ENCODE measurements at places on chromosomes 6 and 20. TPM values are rescaled to one million over a fixed set of nuclear protein-coding genes. Genes with fewer than 3 reads are reported as not detected.

PRDM13 gene
- polyA plus RNA-seq, result not detected

BNIP5 gene
- polyA plus RNA-seq, result not detected

ANKRD66 gene
- polyA plus RNA-seq, result not detected

CENPB gene
- 22.3 TPM for polyA plus RNA-seq

SLC32A1 gene
- not detected for polyA plus RNA-seq

ARFGEF3 gene
- polyA plus RNA-seq, result 0.14 TPM

TMC2 gene
- not detected for polyA plus RNA-seq

ADTRP gene
- 12.7 TPM for polyA plus RNA-seq

MACROD2 gene
- polyA plus RNA-seq, result 0.49 TPM

BPI gene
- not detected for polyA plus RNA-seq

DNA sequence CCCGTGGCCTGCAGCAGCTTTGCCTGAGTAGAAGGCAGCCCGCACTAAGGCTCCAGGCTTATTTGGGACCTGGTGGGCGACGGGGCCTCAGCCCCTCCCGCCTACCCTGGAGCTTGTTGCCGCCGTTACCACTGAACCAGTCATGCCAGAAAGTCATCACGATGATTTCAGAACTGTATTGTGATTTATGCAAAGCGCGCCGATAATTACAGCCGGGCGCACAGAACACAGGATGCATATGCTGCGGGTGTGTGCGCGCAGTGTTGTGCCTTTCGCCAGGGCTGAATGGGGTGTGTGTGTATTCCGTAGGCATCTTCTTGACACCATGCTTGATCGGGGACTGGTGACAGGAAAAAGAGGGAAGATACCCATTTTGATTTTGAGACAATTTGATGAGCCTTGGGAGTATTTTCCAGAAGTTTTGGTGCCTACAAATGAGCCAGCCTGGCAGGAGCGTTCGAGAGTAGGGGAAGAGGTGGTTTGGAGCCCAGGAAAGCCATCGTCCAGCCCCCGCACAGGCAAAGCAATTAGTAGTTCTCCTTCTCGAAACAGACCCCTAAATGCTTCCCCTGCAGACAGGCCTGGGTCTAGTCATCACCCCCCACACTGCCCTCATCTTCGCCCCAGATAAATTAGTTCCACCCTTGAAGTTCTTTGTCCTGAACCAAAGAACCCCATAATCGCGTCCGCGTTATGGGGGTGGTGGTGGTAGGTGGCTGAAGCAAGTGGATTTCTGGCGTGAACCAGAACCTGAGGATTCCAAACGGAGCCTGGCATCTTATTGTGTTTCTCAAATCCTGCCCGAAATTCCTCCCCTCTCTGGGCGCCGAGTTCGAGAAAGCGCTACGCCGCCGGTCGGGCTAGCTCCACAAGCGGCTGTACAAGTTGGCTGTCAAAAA lies 1.9 kb upstream of the NR2E1 start:
- DNase-seq, result no peak

DNA sequence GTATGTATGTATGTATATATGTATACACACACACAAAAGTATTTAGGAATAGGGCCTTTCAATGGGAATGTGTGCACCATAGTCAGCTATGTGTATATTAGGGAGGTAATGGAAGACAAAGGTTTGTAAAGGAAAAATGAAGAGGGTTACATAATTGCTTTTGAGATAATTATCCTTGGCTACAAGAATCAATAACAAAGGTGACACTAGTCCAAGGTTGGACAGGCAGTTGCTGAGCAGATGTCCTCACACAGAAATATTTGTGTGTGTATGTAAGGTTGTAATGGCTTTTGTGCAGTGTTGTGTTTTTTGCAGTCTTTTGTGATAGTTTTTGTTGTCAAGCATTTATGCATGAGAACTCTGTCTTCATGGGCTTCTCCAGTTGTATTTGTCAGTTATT lies 157.9 kb upstream of the MARCKS start:
- DNase-seq, result no peak

DNA sequence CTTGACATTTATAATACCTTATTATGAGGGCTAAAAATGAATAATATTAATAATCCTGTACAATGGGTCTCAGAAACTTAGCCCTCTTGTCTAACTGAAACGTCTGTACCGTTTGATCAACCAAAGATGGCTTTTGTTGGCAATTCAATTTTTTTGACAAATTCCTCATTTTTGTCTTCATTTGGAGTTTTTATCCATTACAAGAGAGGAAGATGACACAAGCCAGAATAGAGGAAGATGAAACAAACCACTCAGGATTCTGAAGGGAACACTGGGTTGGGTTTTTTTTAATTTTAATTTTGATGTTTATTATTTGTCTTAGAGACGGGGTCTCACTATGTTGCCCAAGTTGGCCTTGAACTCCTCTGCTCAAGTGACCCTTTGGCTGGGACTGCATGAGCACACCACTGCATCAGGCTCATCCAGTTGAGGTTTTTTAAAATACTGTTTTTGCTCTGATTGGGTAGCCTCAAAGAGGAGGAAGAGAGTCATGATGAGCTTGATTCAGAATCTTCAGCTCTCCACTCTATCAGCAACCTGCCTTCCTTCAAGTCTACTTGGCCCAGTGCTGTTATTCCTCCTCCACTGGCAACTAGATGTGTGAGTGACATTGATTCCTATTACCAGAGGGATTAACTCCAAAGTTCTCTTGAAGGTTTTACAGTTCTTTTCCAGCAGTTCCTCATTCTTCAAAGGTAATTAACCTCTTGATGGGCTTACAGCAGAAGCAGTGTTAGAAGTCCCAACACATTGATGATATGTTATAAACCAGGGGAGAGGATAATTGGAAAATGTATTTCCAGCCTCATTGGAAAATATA lies 71.3 kb downstream of the ATXN1 start:
- DNase-seq, result no peak

DNA sequence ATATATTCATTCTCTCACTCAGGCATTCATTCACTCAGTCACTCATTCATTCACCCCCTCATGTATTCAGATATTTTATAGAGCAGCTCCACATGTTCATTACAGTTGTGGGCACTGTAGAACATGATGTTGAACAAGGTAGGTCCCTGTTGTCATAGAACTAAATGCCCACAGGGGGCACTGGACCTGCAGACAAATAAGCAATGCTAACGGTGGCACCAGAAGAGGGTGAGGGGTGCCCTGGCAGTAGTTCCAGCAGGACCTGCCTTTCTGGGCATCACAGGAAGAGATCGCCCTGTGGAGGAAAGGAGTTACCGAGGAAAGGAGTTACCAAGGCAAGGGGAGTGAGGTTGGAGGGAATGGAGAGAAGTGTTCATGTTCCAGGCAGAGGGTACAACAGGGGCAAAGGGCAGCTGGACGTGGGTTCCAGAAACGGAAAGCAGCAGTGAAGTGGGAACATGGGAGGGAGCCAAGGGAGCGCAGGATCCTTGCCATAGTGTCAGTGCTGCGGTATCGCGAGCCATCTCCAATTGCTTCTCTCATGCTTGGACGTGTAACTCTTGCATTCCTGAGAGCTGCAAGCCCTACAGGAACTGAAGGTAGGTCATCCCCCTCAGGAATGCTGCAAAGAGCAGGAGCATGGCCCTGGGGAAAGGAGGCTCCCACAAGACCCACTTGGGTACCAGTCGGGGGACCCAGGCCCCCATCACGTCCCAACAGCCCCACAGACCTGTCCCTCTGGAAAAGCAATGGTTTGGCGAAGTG lies 128.2 kb downstream of the EDN3 start:
- no peak for DNase-seq

DNA sequence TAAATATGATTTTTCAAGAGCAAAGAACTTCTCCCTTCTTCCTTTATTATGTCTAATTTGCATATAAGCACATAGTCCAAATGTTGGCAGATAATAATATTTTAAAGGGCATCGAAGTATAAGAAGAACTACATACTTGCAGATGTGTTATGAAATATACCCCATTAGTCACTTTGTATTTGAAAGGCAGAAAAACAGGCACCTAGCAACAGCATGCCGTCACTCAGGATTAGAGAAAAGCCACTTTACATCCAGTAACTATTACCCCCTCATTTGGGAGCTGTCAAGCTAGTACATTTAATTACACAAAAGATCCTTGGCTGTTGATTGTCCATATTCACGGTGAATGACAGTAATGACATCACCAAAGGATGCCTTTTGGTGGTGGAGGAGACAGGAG lies 99.3 kb upstream of the ARMC2 start:
- DNase-seq, result no peak

GRCh38 chr20:54473340-54473739 lies 2.1 kb upstream of the DOK5 start:
- no peak for DNase-seq

GRCh38 chr20:53597521-53598120 lies 4.0 kb upstream of the ZNF217 start:
- DNase-seq, result no peak

DNA sequence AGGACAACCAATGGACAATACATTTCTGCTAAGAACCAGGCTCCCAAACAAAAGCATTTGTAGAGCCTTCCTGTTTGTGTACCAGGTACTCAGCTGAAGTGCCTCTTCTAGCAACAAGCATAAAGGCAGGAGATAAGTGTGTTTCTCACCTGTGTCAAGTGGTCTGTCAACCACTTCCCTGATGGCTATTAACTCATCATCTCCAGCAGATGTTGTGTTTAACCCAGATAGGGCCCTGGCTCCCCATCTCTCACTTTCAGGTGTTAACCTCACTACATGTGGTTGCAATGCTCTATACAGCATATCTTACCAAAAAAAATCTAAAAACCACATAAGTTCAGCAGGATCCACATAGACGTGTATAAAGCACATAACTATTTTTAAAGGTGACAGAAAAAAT lies 9.6 kb upstream of the IL17A start:
- no peak for DNase-seq

DNA sequence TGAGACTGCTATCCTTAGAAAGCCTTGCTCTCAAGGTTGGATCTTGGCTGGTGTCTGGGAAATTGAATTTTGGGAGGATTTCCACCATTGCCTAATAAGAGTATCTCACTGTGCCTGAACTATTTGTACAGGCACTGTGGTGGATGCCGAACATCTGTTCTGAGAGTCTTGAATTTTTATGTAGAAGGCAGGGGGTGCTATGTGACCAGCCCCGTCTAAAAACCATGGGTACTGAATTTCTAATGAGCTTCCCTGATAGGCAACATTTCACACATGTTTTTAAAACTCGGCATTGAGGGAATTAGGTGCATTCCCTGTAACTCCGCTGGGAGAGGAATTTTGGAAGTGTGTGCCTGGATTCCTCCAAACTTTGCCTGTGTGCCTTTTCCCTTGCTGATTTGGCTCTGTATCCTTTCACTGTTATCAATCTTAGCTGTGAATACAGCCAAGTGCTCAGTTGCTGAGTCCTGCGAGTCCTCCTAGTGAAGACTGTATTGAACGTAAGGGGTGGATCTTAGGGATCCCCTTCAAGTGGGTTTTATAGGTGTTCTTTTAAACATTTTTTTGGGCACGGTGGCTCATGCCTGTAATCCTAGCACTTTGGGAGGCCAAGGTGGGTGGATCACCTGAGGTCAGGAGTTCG lies 27.6 kb upstream of the SCAF8 start:
- no peak for DNase-seq

DNA sequence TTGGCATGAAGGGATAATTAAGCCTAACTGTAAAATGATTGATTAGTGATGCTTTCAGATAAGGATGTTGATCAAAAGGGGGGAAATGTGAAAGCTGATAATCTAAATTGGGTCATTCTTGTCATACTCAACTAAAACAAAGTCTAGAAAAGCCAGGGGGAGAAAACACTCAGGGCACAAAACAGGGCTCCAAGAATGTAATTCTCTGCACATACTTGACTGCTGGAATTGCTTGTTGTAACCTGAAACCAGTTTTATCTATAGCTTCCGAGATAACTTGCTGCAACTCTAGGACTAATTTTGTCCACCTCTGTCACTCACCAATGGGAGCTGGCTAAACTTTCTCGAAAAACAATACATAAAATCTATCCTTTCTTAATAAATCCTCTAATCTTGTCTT lies 310.3 kb downstream of the CLVS2 start:
- no peak for DNase-seq

DNA sequence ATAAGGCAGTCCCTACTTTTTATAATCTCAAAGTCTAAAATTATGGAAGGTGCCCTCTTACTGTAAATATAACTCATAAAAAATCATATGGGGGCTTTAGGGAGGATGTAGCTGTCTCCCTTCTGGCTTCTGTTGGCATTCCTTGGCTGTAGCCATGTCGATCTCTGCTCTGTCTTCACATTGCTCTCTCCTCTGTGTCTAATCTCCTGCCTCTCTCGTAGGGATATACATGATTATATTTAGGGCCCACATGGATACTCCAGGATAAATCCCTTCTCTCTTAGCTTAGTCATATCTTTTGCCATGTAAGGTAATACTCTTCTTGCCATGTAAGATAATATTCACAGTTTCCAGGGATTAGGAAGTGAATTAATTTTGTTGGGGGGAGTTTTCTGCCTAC lies 28.6 kb downstream of the CDS2 start:
- no peak for DNase-seq

DNA sequence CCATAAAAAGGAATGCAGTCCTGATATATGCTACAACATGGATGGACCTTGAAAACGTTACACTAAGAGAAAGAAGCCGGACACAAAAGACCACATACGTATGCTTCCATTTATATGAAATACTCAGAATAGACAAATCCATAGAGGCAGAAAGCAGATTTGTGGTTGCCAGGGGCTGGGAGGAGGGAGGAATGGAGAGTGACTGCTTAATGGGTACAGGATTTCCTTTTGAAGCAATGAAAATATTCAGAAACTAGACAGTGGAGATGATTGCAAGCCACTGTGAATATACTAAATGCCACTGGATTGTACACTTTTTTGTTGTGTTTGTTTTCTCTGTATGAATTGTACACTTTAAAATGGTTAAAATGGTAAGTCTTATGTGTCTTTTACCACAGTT lies 29.4 kb upstream of the CDKN1A start:
- no peak for DNase-seq

- no peak for DNase-seq
Measured at GRCh38 chr6:149750136-149750609, 632 bp downstream of the PCMT1 start.

- DNase-seq, result no peak
Measured at GRCh38 chr6:30719356-30719755, 796 bp upstream of the TUBB start.

- no peak for DNase-seq
Measured at GRCh38 chr6:131208787-131209186, 73.5 kb downstream of the AKAP7 start.

GRCh38 chr6:157272866-157273755 lies 50.2 kb downstream of the TMEM242 start:
- DNase-seq, result no peak

- no peak for DNase-seq
Measured at GRCh38 chr6:41724586-41725501, 10.6 kb downstream of the TFEB start.

DNA sequence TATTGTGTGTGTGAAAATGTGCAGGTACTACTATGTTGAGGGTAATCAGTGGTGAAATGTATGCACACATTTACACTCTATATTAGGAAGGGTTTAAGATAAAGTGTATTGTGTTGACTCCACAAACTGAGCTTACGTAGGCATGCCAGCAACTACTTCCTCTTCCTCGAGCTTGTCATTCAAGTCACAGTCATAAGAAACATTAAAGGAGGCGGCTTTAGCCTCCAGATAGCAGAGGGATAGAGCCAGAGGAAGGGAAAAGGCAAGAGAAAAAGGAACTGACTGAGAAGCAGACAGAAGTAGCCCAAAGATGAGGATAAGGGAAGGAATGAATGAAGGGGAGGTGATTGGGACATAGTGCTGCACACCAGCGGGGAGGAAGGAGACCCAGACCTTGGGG lies 55.2 kb downstream of the SMLR1 start:
- DNase-seq, result no peak

Measured in keratinocyte (primary cell).